Pulmonary artery endothelial cell (primary cell): ENCODE measurements at places on chromosomes 7 and 10.
A peak's percentile ranks its signal among the peaks of the same experiment; 100 is the strongest.

- no peak for DNase-seq
Measured at GRCh38 chr10:52541006-52541473, 227.0 kb downstream of the DKK1 start.

DNA sequence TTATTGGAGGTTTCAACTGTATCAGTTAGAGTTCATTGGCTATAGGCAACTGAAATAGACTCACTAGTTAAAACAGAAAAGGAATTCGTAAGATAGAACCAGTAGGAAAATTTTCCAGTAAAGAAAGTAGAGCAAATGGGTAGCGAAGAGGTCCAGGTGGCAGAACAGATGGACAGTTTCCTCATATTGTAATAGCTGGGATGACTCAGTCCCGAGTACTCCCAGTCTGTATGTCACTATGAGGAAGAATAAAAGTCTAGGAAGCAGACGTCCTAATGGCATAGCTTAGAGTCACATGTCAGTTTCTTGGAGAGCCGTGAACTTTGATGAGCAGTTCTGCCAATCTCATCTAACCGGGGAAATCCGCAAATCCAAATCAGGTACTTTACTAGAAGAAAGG is 95.3 kb downstream of the RNF32 start:
- DNase-seq: peak; percentile 59

DNA sequence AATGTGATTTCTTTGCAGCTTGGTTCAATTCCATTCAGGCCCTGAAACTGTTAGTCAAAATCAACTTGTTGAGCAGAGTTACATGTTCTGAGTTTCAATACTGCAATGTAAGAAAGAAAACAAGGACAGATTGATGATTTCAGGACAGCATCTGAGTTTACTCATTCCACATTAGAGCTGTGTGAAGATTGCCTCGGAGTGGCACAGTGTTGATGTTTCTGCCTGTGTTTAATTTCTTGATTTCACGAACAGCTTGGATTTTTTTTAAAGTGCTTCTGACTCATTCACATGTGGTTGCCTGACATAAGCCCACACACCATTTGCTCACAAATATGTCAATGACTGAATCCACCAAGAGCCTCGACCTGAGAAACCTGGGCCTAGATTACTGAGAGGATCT is 101.2 kb upstream of the PARD3 start:
- no peak for DNase-seq

GRCh38 chr7:4683043-4683883 is 1.2 kb downstream of the FOXK1 start:
- DNase-seq: no peak

- no peak for DNase-seq
Measured at GRCh38 chr7:3453398-3453797, 152.3 kb downstream of the SDK1 start.

GRCh38 chr7:65233409-65234034 is 140.1 kb upstream of the ZNF92 start:
- DNase-seq: no peak

DNA sequence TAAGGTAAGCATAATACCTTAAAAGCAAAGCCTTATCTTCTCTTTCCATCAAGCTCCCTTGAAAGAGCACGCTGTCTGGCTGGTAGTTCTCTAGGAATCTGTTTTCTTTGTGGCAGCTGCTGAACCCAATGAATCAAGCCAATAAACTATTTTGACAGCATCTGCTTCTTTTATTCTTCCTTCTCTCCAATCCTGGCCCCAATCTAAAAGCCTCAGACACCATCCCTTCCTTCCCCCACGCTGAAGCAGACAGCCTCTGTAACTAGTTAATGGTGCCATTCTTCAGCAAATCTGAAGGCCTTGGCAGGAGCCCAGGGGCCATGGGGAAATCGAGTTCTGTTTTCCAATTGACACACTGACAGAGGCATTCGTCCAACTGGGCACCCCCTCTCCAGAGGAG is 186.6 kb upstream of the LYZL1 start:
- no peak for DNase-seq

DNA sequence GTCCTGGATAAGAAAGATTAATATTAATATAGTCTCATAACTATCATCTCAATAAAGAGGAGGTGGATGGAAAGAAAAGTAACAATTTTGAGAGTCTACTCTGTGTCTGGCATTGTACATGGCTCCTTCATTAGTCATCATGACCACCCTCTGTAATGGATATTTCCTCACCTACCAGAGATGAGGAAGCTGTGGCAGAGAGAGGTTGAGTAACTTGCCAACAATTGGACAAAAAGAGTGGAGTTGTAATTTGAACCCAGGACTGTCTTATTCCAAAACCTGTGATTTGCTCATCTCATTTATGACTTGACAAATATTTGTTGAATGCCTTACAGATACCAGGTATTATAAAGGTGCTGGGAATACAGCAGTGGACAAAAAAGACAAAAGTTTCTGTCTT is 2.1 kb upstream of the IDE start:
- no peak for DNase-seq

- no peak for DNase-seq
Measured at GRCh38 chr7:2897023-2897422, 52.9 kb upstream of the GNA12 start.

DNA sequence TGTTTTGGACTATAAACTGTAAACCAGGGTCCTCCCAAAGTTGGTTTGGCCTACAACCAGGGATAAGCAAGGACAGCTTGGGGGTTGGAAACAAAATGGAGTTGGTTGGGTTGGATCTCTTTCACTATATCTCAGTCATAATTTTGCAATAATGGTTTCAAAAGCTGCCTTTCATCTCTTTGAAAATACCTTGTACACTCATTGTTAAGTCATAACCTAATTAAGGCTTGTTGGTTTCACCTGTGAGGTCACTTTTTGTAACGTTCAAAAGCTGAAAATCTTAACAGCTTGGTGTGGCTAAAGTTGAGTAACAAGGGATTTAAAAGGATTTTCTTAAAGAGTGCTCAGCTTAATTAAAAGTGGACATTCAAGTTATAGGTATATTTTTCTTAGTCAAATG is 476.1 kb downstream of the IPMK start:
- no peak for DNase-seq

GRCh38 chr7:140650367-140650766 is 9.8 kb upstream of the DENND2A start:
- DNase-seq: no peak

DNA sequence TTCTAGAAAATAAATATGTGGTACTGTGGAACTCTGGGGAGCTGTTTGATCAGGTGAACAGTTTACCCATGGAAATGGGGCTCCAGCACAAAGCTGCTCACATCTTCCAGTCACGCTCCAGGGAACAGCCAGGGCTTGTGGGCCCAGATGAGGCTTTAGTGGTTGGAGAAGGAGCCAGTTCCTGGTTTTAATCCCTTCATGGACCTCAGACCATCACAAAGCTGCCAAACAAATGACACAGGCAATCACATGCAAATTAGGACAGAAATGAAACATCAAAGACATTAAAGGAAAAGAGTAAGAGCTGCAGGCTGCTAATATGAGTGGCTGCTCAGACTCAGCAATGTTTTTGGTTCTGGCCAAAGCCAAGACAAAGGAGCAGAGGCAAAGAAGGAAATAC is 2.2 kb upstream of the ATP6V0E2 start:
- no peak for DNase-seq

DNA sequence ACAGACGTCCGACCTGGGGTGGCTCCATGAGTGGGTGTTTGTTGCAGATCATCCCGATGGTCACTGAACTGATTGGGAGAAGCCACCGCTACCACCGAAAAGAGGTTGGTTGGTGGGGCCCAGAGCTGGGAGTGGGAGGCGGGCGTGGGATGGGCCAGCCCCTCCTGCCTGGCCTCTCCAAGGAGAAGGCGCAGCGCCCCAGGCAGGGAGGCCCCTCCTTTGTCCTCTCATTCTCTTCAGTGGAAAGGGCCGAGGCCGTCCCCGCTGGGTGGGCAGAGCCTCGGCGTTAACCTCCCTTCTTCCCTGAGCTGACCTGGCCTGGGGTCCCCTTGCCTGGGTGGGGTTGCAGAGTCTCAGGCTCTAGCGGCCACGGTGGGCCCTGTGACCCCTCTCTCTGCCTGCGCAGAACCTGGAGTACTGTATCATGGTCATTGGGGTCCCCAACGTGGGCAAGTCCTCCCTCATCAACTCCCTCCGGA is 5.2 kb downstream of the MTG1 start:
- no peak for DNase-seq

GRCh38 chr10:119090968-119091367 is 10.4 kb upstream of the EIF3A start:
- DNase-seq: no peak

- no peak for DNase-seq
Measured at GRCh38 chr7:37495574-37496184, 47.0 kb upstream of the ELMO1 start.

DNA sequence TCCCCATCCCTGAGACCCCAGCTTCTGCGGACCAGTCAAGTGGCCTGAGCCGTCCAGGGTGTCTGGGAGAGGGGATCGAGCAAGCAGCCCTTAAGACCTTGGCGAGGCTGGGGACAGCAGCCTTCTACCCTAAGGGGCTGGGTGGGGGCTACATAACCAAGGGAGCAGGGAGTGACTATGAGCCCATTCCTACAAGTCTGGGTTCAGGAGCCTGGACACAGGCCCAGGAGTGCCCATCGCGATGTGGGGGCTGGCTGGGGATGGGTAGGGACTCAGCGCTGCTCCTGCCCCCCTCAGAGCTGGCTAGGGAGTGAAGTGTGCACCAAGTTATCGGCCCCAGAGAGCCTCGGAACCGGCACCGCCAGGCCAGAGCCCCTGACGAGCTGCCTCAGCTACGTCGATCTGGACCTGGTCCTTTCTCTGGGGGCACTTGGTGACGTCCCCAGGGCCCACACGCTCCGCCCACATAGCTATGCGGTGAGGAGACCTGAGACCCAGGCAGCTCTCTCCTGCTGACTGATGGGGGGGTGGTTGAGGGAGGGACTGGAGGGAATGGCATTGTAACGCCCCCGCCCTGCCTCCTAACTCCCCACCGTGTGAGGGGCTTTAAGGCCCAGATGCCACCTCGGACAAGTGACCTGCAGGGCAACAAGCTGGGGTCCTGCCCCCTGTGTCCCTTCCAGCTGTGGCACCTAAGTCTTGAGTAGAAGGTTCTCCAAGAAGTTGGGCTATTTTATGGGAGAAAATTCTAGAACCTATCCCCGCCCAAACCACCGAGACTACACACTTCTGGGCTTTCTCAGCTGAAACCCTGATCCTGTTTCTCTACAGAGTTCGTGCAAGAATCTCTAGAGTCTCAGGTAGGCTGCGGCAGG is 2.5 kb downstream of the SAP25 start:
- no peak for DNase-seq

- DNase-seq: no peak
Measured at GRCh38 chr10:86535132-86535882, 13.7 kb upstream of the WAPL start.

GRCh38 chr7:51014811-51015210 is 232.1 kb upstream of the GRB10 start:
- no peak for DNase-seq

DNA sequence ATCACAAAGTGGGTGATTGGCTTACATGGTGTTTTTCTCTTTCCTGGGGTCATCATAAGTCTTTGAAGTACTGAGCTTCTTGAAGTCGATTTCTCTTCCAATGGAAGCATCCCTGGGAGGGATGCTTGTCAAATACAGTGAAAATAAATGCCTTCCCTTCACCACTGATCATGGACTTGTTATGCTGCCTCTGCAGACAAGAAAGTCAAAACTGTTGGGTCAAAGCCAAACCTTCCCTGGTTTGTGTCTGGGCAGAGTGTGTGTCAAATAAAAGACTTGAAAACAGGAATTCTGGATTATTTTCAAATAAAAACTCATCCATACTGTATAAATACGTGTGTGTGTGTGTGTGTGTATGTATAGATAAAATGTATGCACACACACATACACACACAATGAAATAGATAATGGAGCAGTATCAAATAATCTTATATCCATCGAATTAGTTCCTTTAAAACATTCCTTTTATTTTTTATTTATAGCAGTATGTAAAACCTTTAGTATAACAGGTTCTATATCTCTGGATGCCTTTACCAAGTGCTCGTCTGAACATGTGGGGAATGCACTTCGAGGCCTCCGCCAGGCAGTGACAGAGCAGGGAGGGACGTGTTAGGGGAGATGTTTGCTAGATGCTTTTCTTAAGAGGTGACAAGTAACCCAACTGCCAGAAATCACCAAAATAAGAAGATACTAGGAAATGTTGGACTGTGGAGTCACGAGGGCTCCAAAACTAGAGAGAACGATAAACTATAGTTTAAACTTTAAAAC is 27.2 kb upstream of the WNT16 start:
- DNase-seq: no peak

DNA sequence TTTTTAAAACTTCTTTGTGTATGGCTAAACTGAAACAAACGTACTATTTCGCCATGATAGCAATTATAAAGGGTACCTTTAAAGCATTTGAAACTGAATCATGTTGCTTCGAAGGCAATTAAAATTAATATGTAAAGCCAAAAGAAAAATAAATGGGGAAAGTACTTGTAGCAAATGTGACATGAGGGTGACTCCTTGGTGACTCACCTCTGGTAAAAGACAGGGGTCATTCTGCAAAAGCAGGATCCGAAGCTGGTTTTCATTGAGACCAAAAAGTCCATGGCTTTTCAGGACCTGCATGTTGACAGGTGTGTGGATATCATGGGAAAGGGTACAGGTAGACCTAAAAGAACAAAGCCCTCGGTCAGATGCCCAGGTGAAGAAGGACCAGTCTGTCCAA is 1.5 kb downstream of the ZC3HAV1L start:
- DNase-seq: no peak

GRCh38 chr10:23417254-23417653 is 21.6 kb upstream of the OTUD1 start:
- no peak for DNase-seq

- no peak for DNase-seq
Measured at GRCh38 chr7:23184709-23185359, 3.0 kb downstream of the NUP42 start.

GRCh38 chr10:3816995-3817394 is 32.0 kb upstream of the KLF6 start:
- no peak for DNase-seq

DNA sequence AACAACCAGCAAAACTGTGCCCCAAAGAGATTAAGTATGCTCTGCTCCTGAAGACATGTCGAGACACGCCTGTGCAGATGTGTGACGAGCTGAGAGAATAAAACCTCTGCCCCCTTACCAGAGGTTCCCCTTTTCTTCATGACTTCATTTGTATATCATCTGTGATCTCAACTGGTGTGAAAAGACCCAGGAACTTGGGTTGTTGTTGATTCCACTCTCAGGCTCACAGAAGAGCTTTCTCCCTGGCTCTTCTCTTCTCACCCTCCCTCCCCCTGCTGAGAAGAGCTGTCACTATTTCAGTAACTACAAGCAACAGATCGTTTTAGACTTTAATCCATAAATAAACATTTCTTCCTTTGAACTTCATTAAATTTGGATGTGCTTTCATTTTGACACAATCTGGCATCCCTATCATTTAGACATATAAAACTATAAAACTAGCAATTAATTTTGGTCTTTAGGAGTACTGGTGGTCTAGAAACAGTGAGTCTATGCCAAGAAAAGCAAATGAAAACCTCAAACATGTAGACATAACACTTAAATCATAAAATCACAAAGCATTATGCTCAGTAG is 179.3 kb upstream of the FZD8 start:
- no peak for DNase-seq

DNA sequence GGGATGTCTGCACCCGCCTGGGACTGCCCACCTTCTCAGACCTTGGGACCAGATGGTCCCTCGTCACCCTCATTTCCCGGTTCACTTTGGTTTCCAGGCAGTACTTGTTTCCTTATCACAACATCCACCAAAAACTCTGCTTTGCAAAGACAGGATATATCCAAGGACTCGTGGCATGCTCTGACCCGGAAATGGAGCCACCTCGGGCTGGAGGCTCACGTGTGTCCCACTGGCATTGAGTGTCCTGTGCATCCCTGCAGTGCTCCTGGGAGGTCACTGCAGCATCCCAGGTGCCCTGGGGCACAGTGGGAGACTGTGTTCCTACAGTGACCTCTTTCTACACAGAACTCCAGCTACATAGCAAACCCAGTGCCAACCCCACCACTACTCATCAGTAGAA is 611.9 kb upstream of the FOXK1 start:
- no peak for DNase-seq
